ENCODE measurements at places on chromosomes 3 and 15.
A peak's percentile ranks its signal among the peaks of the same experiment; 100 is the strongest.

GRCh38 chr3:17473761-17474160 is 268.7 kb downstream of the TBC1D5 start:
- no peak for DNase-seq

DNA sequence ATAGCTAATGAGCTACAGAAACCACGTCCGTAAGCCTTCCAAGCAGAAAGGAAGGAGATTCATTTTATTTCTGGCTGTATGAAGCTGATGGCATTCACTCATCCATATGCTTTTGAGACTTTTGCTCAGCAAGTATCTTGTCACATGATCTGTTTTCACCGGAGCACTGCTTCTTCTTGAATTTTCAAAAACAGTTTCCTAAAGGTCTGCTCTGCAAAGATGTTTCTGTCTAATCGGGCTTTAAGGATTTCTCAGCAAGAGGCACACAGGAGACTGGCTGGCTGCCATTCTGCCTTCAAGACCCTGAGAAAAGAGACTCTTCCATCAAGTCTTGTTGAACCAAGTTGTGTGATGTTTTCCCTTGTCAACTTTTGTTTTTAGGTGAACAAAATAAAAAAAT is 289.6 kb upstream of the LYSMD4 start:
- DNase-seq, result no peak

DNA sequence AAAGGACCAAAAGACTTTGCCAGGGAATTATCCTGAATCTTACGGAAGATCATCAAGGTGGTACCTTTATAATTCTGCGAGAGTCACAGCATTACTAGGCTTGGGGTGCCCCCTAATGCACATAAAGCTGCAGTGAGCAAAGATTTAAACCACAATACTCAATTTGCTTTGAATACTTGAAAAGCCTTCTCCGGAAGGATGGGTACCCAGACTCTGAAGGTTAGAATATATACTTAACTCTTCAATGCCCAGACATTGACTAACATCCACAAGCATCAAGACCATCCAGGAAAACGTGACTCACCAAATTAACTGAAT is 117.8 kb upstream of the KCNH8 start:
- DNase-seq, result no peak

DNA sequence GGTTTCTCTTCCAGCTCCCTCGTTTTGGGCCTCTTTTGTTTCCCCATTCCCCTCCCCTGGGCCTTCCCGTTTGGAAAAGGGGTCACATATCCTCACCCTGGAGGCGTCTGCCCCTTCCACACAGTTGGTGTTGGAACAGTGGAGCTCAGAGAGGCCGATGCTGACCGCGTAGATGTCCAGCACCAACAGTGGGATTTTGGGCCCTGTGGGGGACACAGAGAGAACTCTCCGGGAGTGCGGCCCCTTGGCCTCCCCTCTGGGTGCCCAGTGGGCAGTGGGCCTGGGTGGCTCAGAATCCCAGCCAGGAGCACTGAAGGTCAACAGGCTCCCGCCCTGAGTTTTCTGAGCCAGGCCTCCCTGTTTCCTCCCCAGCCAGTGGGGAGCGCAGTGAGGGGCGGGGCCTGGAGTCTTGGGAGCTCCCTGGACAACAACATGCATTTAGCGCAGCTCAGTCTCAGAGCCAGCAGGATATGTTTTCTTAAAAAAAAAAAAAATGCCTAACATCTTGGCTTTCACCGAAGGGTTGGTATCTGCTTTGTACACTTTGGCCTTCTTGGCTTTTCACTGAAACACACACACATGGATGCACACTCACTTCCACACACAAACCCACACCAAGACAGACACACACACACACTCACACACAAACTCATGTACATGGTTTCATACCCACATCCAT is 670 bp upstream of the ISLR start:
- peak; percentile 85 for DNase-seq

All from uterus (tissue), 4 donors.